ENCODE measurements at places on chromosomes 12 and 14. TPM values are rescaled to one million over a fixed set of nuclear protein-coding genes. Genes with fewer than 3 reads are reported as not detected.

Gene DPPA3
- 0.46 TPM for total RNA-seq

Gene CCDC175
- total RNA-seq: 0.14 TPM

DNA sequence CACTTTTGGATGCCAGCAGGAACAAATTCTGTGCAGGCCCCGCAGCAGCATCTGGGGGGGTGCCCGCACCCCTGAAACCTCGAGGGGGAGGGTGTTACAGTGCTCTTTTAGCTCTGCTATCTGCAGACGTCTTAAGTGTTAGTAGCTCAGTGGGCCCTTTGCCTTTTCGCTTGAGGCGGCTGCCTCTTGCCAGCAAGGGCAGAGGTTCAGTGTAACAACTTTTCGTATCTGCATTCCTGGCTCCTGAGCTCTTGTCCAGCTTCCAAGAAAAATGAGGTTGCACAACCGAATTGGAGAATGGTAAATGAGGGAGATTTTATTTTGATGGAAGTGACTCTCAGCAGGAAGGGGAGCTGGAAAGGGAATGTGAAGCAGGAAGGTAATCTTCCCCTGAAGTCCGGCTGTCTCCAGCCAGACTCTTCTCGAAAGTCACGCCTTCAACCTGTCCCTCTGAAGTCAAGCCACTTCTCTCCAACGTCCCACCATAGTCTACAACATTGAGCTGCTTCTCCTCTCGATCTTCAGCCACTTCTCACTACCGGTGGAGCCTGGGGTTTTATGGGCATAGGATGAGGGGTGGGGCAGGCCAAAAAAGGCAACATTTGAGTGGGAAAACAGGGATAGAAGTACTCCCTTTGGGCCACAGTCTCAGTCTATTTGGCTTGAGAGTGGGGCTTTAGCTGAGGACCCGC lies 17.8 kb downstream of the TAS2R50 start:
- ATAC-seq: no peak

DNA sequence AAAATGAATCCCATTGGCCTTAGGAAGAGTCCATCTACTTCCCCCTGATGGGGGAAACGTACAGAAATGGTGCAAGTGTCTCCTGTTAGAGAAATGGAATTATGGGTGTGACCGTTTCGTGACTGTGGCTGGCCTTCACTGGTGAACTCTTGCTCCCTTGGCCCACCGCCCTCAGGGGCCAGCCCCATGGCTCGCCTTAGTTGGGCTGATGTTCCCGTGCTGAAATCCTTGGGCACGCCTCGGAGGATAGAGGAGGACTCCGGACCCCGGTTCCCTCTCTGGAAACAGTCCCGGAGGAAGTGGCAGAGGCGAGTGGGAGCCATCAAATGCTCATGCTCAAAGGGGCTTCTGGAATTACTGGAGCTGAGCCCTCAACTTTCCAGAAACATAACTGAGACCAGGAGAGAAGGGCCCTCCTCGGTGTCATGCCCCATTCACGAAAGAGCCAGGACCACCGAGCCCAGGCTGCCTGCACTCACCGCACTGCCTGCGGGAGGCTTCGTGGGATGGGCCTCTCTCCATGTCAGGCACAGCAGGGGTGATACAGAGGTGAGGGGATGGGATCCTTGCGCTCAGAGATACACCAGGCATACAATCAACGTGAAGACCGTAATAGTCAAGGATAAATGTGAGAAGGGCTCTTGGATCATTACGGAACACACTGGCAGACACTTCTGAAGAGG lies 10.1 kb upstream of the CACNA2D4 start:
- no peak for ATAC-seq

- ATAC-seq: no peak
These were observed 154.9 kb upstream of the PLEKHG7 start for GRCh38 chr12:92547906-92548305.

- ATAC-seq: peak; percentile 74
These were observed 64.5 kb downstream of the CRADD start for GRCh38 chr12:93741659-93742109.

DNA sequence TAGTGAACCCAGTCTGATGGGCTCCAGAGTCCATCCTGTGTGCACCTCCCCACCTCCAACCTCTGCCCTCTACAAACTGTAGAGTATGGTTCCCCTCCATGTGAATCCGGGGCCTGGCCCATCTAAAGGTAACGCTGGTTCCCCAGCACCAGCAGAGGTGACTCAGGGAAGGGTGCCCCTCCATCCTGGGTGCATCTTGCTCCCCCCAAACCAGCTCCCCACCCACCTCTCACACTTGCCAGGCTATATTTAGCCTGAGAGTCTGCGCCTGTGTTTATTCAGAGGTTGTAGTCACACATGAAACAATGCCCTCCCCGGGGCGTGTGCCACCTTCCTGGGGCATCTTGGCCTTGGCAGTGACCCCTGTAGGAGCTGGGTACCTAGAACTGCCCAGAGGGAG lies 26.2 kb downstream of the RASAL1 start:
- ATAC-seq: no peak

Gene ERO1A
- total RNA-seq: 29.7 TPM

Gene NTF3
- 2.5 TPM for total RNA-seq

DNA sequence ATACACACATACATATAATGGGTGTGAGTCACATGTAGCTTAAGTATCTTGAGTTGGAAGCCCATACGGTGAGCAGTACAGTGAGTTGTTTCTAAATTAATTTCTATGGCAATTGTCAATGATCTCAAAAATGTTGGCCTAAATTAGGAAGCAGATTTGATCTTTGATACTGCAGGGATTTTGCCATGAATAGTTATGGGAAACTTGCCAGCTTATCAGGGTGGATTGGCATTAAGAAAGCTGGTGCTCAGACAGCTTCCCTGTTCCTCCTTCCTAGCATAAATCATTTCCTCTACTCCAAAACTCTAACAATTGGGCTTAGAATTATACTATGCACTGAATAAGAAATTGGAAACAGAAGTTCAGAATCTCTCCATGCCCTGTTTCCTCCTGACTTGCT lies 150.9 kb upstream of the FRMD6 start:
- no peak for ATAC-seq

DNA sequence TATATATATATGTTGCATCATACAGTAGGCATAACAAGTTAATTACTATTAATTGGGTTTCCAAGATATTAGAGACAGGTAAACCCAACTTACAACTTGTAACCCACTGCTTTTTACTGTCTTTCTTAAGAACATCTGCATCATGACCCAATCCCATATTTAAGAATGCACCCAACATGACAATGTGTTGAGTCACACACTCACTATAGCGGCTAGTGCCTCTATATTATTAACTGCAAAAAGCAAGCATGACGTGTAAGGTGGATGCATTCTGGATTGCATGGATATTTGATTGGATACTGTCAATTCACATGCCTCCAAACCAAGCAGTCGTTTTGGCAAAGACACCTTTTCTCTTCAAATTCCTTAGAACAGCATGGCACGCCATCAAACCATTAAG lies 68.2 kb downstream of the KSR2 start:
- ATAC-seq: no peak

Gene KRT3
- total RNA-seq: 0.93 TPM

Gene CLEC6A
- total RNA-seq: not detected

GRCh38 chr14:22597771-22598098 lies 365 bp upstream of the ABHD4 start:
- ATAC-seq: peak; percentile 24
